Right kidney (tissue), 9 donors: ENCODE measurements at places on chromosomes 13 and 19.

DNA sequence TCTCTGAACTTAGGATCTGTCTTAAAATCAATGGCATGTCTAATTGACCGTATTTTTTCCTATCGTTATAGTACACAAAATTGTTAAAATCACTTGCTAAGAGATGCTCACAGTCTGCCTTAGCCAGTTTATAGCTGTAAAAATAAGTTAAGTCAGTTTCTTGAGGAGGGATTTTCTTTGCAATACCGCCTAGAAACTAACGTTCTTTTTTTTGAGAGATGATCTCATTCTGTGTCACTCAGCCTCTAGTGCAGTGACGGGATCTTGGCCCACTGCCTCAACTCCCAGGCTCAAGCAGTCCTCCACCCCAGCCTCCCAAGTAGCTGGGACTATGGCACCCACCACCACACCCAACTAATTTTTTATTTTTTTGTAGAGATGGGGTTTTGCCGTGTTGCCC, 4.4 kb downstream of the CKAP2 start:
- DNase-seq = no peak

DNA sequence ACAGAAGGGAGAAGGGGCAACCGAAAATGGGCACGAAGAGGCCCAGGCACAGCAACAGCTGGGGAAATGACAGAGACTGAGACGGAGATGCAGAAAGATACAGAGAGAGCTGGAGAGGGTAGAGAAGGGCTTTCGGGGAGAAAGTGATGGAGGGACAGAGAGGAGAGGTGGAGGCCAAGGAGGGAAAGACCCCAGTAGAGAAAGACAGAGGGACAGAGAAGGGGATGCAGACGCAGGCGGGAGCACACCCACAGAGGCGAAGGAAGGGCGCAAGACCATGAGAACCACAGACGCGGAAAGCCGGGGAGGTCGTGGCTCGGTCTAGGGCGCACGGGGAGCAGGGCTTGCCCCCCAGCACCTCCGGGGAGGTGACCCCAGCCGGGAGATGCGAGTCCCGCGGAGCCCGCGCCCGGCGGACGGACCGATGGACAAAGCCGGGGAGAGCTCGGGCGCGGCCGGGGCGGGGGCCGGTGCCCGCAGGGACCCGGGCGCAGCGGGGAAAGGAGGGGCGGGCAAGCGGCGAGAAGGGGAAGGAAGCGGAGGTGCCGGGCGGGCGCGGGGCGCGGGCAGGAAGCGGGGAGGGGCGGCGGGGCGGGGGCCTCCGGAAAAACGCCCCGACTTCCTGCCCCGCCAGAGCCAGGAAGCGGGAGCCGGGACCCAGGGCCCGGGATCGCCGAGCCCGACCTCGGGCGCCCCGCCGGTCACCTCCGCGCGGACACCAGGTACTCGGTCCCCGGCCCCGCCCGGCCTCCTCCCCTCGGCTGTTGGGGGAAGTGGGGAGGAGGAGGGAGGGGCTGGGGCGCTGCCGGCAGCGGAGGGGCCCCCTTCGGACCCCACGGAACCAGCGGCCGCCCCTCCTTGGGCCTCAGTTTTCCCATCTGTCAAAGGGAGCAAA, at the start of gene ARHGEF1:
Gene ARHGEF1 (plus strand): TSS at position 617 of the 895 bp plus-strand sequence. CDS start 4,899 bp downstream, outside the sequence.
- peak; percentile 61 for DNase-seq

GRCh38 chr13:43874504-43875092, 4.9 kb downstream of the CCDC122 start:
- no peak for DNase-seq

- DNase-seq = no peak
Measured at GRCh38 chr13:67175836-67176459, 54.2 kb downstream of the PCDH9 start.

DNA sequence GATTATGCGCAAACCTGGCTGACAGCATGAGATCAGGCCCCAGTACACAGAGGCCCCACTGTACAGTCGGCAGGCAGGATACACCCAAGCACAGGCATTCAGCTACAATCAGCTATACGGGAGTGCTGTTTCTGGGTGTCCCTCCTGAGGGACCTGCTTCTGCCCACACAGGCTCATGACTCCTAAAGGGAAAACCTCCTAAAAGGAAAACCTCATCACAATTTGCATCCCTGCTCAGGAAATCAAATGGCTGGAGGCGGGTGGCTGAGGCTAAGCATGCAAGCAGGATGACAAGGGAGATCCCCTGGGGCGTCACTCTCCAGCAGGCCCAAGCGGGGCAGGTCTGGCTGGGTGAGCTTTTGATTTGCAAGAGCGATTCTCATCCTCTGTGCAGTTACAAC, 99.8 kb downstream of the CRYL1 start:
- no peak for DNase-seq

GRCh38 chr13:112965573-112966115, 3.4 kb upstream of the MCF2L start:
- no peak for DNase-seq

GRCh38 chr13:84446972-84447639, 564.8 kb upstream of the SLITRK1 start:
- DNase-seq = no peak

- DNase-seq = no peak
Measured at GRCh38 chr13:73865027-73865426, 269.2 kb downstream of the KLF12 start.

- DNase-seq = no peak
Measured at GRCh38 chr13:35292329-35292728, 184.2 kb downstream of the MAB21L1 start.

- no peak for DNase-seq
Measured at GRCh38 chr19:13165162-13165997, 15.2 kb downstream of the IER2 start.

DNA sequence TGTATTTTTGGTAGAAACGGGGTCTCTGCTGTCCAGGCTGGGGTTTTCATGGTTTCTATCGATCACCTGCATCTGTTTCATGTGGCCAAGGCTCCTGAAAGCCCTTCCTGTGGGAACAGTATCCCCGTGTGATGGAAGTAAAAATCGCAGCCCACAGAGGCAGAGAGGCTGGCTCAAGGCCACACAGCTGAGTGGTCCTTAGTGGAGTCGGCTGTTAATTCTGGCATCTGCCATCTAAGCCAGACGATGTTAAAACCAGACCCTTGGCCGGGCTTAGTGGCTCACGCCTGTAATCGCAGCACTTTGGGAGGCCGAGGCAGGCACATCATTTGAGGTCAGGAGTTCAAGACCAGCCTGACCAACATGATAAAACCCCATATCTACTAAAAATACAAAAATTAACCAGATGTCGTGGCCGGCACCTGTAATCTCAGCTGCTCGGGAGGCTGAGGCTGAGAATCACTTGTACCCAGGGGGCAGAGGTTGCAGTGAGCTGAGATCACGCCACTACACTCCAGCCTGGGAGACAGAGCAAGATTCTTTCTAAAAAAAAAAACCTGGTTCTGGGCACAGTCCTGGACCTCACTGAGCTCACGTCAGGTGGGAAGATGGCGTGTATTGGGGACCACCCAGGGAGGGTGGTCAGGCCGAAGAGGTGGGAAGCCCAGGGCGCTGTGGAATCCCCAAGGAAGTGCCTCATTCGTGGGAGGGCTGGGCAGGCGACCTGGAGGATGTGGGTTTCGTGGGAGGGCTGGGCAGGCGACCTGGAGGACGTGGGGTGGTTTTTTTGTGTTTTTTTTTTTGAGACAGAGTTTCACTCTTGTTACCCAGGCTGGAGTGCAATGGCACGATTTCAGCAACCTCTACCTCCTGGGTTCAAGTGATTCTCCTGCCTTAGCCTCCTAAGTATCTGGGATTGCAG, 18.5 kb upstream of the MISP start:
- DNase-seq = no peak

DNA sequence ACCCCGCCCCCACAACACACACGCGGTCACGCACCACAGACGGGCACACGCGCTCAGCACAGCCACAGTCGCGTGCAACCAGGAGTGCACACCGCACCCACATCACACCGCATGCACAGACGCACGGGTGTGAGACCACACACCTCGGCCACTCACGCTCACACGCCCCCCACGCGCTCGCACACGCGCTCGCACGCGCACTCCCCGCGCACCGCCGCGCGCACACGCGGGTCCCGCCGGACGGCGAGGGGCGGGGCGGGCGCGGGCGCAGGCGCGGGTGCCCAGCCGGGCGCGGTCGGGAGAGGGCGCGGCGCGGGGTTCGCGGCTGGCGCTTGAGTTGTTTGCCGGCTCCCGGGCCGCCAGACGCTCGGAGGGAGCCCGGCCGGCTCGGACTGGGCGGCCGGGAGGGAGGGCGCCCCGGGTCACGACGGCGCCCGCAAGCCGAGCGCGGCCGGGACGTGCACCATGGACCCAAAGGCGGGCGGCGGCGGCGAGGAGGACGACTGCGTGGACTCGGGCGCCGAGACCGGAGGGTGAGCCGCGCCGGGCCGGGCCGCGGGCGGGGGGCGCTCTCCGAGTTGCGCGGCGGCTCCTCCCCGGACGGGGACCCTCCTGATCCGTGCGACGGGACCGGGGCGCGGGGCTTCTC, at the start of gene FAM124A:
Gene FAM124A (plus strand): TSS at position 362 of the 649 bp plus-strand sequence. CDS start 104 bp downstream, at position 466.
- peak; percentile 67 for DNase-seq

- no peak for DNase-seq
Measured at GRCh38 chr19:39004403-39004802, 27.9 kb downstream of the FBXO27 start.

DNA sequence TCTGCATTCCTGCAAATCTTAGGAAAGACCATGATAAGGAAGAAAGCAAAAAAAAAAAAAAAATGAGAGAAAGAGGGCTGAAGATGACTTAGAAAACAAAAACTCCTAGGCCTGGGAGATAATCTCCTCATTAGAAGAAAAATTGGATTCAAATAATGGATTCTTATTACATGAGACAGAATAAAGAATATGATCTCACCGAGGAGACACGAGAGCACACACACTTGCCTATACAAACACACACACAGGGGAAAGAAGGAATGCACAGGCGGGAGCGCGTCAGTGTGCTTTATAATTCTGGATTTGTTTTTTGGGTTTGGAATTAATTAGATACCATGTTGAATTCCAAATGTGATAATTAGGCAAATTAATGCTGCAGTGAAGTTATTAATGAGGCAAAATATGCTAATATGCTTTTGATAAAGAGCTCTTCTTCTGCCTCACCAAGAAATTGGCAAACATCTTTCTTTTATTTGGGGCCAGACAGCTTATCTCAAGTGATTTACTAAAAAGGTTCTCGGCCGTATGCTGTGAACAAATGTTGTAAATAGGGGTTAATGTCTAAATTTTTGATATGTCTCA, 36.1 kb upstream of the PCDH8 start:
- no peak for DNase-seq

DNA sequence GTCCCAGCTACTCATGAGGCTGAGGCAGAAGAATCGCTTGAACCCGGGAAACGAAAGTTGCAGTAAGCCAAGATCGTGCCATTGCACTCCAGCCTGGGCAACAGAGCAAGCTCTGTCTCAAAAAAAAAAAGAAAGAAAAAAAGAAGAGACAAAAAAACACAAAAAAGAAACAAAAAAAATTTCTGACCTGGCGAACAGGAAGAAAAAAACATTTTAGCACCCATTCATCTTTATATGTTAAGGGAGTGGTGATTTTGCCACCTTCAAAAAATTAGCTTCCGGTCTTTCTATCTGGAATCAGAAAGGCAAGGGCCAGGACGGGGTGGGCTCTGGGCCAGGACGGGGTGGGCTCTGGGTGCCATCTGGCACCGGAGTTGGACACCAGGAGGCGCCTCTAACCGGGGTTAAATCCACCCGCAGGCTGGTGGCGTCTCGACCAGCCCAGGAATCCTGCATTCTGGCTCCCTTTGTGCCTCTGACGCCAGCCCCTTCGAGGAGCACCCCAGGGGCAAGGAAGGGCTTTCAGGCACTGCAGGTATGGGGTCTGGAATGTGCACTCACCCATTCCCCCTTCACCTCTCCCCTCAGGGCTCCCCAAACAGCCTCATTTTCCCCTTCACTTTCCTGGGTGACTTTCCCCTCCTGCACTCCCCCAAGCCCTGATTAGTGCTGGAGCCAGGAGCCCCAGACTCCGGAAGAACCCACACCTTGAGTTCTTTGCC, 10.4 kb upstream of the ZSWIM4 start:
- no peak for DNase-seq

DNA sequence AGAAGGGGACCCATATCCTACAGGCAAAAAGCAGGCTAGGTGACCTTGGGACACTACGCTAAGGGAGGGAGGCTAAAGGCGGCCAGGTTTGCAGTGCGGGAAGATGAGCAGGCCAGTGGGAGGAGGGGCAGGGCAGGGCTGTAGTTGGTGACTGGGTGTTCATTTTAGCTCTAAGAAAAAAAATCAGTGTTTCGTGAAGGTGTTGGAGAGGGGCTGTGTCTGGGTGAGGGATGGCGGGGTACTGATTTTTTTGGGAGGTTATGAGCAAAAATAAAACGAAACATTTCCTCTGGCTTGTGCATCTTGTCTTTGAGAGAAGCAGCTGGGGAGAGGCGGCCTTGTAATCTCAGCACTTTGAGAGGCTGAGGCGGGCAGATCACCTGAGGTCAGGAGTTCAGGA, 4.3 kb upstream of the NUP62 start:
- no peak for DNase-seq
